ENCODE measurements at places on chromosomes 2 and 18. TPM values are rescaled to one million over a fixed set of nuclear protein-coding genes. Genes with fewer than 3 reads are reported as not detected.
A peak's percentile ranks its signal among the peaks of the same experiment; 100 is the strongest.

CCDC142 gene
- total RNA-seq = 5.8 TPM

FEV gene
- not detected for total RNA-seq

KRTCAP3 gene
- total RNA-seq = 6.7 TPM

CD8B2 gene
- total RNA-seq = not detected

GDF7 gene
- not detected for total RNA-seq

CDH7 gene
- not detected for total RNA-seq

TEX44 gene
- not detected for total RNA-seq

PSTPIP2 gene
- total RNA-seq = 14.3 TPM

UGT1A6 gene
- not detected for total RNA-seq

IL1RL1 gene
- 0.22 TPM for total RNA-seq

B3GNT7 gene
- total RNA-seq = not detected

KCNK3 gene
- not detected for total RNA-seq

NOSTRIN gene
- total RNA-seq = not detected

- no peak for DNase-seq
Measured at GRCh38 chr2:42900289-42900891, 108.0 kb upstream of the HAAO start.

DNA sequence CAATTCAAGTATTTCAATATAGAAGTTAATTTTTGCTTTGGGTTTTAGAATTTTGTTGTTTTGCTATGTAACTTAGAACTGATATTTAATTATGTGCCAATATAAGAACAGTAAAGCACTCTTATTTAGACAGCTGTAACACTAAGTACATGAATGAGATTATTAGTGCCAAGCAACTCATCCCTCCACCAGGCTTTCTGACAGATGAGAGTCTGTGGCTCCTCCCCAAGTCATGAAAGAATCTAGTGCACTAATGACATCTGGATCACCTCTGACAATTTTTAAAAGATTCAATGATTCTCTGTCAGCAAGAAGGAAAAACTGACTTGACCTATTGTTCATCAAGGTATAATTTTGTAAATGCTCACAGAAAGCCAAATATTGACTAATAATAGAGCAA, 67.8 kb downstream of the TMEFF2 start:
- DNase-seq = no peak

GRCh38 chr2:74921236-74921736, 37.2 kb upstream of the POLE4 start:
- DNase-seq = no peak

GRCh38 chr2:103464831-103465230, 703.0 kb downstream of the TMEM182 start:
- no peak for DNase-seq

DNA sequence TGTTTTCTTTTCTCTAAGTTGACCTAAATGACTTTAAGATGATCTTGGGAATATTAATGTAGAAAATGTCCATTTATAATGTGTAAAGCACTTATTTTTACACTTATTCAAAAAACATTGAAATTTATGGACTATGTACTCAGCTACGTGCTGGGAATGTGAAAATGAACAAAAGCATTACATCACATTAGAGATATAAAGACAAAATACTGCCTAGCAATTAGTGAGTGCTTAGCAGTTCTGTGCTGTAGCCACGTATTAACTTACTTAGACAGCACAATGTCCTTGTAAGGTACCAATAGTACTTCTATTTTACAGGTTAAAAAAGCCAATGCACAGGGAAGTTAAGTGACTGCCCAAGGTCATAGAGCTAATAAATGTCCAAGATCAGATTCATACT, 103.8 kb upstream of the TTN start:
- no peak for DNase-seq

DNA sequence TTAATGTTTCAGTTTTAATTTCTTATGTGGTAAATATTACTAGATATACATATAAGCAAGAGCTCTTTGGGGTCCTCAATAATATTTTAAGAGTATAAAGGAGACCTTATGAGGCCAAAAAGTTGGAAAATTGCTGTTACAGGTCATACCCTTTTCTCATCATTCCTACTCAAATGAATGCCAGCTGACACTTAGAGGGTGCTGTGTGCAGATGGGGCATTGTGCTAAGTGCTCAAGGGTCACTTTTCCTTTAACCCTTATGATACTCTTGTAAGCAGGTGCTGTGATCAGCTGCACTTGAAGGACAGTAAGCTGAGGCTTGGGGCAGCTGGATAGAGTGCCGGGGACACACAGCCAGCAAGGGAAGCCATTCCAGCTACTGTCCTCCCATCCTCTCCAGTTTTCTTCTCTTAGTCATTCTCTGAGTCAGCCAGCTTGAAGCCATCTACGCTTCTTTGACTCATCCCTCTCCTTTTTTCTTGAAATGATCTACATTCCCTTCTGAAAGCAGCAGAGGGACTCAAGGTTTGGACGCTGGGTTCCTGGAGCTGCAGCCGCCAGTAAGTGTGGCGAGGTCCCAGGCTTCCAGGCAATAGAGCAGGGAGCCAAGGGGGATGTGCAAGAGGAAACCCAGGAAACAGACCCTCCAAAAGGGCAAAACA, 42.0 kb upstream of the CREB1 start:
- DNase-seq = no peak

GRCh38 chr2:239192456-239192855, 208.4 kb downstream of the HDAC4 start:
- DNase-seq = no peak

DNA sequence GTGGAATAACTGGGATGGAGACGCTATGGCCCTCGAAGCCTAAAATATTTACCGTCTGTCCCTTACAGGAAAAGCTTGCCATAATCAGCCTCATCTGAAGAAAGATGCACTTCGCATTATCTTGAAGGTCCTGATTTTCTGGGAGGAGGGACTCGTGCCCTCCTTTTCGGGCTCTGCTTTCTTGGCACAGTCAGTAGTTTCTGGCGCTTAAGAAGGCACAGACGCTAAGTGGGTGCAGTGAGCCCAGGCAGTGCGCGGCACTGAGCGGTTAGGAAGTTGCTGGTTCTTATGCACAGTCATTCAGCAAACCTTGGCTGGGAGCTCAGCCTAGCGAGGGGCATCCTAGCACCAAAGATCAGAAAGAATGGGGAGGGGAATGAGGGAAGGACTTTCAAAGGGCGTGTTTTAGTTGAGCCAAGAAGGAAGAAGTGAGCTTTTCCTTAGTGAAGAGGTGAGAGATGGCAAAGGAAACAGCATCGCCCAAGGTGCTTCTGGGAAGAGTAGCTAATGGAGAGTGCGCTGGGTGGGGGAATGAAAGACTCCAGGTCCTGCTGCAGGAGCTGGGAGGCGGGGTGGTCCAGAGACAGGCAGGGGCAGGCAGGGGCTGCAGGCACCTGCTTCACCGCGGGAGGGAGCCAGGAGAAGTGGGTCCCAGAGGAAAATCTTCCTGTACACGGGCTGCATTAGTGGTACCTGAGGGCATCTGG, 64.1 kb downstream of the ZCCHC2 start:
- no peak for DNase-seq

- peak; percentile 55 for DNase-seq
Measured at GRCh38 chr18:77061946-77062517, 70.6 kb downstream of the MBP start.

DNA sequence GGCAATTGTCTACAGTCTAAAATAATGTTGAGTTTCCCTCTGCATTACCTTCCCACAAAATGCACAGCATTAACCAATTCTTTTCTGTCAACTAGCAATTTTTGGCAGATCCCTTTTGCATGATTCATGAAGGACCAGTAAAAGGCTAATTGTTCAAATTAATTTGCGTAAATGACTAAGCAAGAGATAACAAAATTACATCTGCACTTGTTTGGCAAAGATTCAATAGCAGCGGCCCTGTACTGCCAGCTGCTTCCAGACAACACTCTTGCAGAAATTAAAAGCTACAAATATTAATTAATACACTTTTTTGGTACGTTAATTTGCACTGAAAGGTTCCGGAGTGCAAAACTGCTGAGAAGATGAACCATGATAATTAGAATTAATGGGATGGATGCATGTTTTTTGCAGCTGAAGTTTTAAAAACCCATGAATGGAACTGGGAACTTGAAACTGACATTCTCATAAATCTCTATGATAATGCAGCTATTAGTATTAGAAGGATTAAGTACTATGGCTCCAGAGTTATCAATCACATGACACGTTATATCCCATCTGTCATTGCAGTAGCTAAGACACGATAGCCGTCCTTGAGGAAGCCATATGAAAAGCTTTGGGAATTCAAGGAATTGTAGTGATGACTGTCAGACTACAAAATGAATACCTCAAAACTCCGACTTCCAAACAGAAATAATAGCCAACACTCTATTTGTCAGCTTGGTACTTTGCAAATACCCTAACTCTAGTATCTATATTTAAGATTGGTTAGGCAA, 1268.3 kb upstream of the ACVR2A start:
- DNase-seq = no peak

DNA sequence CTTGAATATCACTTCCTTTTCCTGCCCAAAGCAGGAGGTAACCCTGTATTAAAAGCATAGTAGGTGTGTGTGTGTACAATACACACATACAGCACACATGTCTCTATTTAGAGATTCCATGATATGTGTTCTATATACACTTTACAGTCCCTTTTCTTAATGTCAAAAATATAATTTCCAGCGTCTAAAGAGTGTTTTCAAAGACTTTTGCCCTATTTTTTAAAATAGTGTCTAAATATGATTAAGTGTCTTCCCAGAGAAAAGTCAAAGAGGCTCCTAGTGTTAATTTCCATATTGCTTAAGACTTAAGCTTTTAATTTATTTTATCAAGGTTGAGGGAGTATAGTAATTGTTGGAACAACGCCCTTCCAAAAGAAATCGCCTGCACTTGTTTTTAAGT, 420.3 kb upstream of the POU3F3 start:
- DNase-seq = no peak

DNA sequence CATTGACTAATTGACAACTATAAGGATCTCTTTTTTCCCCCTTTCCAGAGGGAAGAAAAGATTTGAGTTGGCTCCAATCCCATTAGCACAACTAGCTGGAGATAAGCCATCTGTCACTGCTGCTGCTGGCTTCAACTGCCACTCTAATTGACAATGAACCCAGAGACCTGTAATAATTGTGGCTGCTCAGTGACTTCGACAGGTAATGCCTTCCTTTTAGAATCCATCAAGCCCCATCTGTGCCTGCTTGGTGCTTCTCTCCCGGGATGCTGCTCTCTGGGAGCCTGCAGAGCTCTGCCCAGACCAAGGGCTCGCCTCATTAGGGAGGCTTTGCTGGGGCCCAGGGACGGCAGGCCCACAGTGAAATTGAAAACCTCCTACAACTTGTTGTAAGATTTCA, 376.7 kb upstream of the SOX11 start:
- no peak for DNase-seq

- DNase-seq = no peak
Measured at GRCh38 chr2:238777369-238778067, 70.4 kb upstream of the TWIST2 start.

DNA sequence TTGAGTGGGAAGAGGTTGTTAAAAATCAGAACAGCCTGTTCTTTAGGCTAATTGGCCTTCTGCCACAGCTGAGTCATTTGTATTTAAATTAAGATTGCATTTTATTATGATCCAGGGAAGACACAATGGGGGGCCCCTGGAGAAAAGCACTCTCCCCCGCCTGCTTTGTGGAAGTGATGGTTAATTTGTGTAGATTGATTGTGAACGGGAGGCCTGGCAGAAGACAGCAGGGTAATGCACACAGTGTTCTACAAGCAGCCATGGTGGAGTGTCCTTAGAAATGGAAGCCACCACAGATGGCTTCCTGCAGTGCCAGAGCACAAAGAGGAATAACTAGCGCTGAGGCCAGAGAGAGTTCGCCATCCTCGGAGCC, 19.6 kb downstream of the RAMP1 start:
- no peak for DNase-seq

GRCh38 chr2:133213651-133214050, 354.6 kb downstream of the NCKAP5 start:
- no peak for DNase-seq

- DNase-seq = no peak
Measured at GRCh38 chr2:39898934-39899333, 119.9 kb upstream of the THUMPD2 start.

- DNase-seq = no peak
Measured at GRCh38 chr2:162014751-162015150, 59.3 kb downstream of the DPP4 start.

GRCh38 chr2:240411261-240412160, 24.0 kb upstream of the GPC1 start:
- DNase-seq = no peak

- no peak for DNase-seq
Measured at GRCh38 chr2:196558497-196558896, 81.0 kb upstream of the CCDC150 start.

DNA sequence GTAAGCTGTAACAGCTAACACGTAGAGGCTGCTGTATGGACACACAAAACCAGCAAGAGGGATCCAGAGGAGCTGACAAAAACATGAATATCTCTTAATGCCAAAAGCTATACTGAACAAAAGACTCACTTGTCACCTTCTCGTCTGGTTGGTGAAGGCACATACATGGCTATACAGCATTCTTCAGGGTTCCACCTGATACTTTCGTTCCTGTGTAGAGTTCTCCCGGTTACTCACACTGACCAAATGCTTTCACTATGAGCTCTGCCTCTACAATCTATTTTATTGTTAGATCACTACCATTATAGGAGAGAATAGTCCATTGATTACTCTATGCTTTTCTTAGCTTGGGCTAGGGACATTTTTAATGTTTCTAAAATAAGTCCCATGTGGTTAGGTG, 193.1 kb downstream of the HNMT start:
- no peak for DNase-seq

DNA sequence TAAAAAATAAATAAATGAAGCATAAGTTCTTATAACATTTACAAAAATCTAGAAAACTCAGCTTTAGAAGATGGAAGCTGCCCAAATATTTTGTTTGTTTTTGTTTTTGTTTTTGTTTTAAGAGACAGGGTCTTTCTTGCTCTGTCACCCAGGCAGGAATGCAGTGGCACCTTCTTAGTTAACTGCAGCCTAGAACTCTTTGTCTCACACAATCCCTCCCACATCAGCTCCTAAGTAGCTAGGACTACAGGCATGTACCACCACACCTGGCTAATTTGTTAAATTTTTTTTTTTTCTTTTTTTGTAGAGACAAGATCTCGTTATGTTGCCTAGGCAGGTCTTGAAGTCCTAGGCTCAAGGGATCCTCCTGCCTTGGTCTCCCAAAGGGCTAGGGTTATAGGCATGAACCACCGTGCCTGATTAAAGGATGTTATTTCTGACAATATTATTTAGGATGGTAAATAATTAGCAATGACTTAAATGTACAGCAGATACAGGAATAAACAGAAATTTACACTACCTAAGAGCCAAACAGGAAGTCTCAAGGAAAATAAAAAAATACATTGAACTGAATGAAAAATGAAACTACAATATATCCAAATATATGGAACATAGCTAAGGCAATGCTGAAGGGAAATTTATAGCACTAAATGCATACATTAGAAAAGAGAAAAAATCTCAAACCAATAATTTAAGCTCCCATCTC, 17.2 kb downstream of the SESTD1 start:
- DNase-seq = no peak

GRCh38 chr2:148887350-148888002, 12.4 kb downstream of the KIF5C start:
- no peak for DNase-seq

GRCh38 chr2:2889646-2890045, 488.0 kb downstream of the EIPR1 start:
- no peak for DNase-seq
